Activated B cell treated with CpG ODN at 0.5 μM for 24 hours (primary cell): ENCODE measurements at places on chromosomes 4 and X.

DNA sequence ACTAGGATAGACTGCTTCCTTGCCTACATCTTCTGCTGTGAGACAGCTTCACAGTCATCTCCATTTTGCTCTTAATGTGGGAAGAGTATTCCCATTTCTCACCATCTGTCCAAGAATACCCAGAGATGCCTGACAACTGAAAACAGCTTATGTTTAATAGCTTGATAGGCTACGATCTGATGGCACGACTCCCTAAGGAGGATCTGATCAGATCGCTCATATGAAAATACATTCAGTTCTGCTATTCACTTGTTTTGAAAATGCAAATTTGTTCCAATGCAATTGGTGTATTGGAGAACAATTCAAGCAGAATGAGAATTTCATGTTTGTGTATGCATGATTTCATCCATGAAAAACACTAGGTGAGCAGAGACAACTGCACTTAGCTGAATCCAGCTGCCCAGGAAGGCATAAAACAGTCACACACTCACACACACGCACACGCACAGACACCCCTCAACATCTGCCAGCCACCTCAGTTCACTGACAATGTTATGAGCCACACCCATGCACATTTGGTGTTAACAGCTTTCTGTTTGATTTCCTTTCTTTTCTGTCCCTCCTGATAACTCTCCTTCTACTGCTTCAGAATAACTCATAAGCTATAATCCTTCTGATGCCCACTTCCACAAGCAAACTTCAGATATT is 29.6 kb downstream of the TRIML1 start:
- DNase-seq = no peak

GRCh38 chr4:173337463-173337862 is 3.3 kb upstream of the HMGB2 start:
- no peak for DNase-seq

DNA sequence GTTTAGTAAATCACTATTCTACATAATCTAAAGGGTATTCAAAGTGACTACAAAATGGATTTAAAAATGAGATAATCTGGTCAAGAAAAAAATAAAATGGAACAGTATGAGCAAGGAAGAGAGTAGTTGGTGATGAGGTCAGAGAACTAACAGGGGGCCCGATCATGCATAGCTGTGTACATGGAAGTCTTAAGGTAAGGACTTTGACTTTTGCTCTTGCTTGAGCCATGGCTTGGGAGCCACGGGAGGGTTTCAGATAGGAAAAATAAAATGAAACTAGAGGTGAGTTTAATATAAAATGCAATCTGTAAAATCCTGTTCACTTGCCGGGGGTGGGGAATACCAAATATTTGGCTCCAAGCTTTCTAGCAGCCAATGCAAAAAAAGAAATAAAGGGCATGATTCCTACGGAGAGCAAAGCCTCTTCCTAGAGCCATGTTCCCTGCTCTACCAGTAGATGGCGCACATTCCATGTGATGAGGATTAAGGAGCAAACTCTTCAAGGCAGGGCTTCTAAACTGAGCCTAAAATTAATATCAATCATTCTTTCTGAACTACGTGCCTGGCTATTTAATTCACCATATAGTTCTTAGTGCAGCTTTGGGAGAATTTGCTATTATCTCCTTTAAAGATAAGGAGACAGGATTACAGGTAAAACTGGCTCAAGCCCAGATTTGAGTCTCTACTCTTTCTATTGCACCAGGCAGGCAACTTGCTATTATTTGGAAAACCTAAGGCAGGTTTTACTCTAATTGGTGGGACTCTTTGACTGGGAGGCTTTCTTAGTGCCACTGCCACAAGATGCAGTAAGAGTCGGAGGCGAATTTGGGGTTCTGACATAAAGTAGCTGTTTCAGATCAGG is 6.8 kb upstream of the CLCN5 start:
- DNase-seq = no peak

DNA sequence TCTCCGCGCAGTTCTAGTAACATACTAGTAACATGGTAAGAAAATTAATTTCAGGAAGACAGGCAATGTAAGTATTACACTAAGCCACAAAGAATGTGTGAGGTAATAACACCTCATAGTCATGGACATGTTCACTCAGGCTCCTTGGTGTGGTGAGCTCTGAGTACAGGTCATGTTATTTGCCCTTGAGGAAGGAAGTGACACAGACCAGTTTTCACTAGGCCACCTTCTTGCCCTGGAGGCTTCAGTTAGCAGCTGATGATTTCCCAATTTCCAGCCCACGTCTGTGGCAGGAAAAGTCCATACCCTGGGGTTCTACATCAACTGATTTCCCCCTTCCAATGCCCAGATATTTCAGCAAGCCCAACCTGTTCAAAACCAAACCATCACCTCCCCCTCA is 6.7 kb downstream of the APOO start:
- DNase-seq = no peak

GRCh38 chr4:3414421-3415279 is 27.1 kb upstream of the HGFAC start:
- no peak for DNase-seq

GRCh38 chrX:41475591-41476241 is 28.6 kb downstream of the NYX start:
- no peak for DNase-seq

GRCh38 chrX:154349979-154350378 is 24.5 kb downstream of the FLNA start:
- DNase-seq = no peak

DNA sequence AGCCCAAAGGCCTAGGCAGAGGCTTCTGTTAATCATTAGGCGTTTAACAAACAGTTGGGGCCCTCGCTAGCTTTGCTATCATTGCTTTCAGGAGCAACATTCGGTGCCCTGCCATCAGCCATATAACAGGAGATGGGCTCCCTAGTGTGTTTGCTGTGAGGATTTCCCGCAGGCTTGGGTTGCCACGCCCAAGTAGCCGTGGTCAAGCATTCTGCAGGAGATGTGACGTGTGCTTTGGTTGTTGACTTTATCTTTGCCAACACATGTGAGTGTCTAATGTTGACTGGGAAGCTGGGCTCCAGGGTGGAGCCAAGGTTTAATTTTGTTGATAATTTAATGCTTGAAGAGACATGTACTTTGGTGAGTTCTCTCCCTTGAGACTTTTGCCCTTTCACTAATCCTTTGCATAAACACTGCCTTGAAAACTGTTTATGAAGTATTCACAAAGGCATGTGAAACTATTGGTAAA is 184.6 kb upstream of the KIT start:
- no peak for DNase-seq

DNA sequence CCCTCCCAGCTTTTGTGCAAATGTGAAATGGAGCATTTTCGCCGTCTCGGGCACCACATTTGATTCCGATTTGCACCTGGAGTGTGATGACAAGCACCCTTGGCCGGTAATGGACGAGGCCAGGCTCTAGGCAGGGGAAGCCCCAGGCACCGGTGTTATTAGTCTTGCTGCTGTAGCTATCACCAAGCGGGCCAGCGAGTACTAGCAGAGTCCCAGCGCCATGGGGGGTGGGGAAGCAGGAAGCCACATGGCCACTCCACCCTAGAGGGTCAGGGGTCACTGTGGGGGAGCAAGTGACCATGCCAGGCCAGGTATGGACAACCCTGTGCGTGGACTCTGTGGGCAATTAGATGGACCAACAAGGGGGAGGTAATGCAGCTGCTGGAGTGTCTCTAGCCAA is 88.8 kb downstream of the CPZ start:
- no peak for DNase-seq

DNA sequence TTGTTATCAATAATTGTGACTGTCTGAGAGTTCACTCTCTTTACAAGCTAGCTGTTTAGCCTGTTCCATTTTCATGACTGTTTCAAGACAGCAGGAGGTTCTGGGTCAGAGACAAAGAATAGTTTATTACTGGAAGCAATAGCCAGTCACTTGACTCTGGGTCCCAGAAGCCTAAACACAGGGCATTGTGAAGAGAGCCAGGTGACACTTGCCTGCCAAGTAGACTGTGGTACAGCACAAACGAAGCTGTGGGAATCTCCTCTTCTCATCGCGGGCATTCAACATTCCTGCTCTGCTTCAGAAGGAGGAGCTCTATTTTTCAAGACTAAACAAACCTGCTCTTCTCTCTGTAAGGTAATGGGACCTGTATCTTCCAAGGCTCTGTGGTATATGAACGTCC is 485.1 kb downstream of the TRIML1 start:
- no peak for DNase-seq

- DNase-seq = no peak
Observed at GRCh38 chr4:105130945-105131344, 15.7 kb upstream of the TET2 start.

DNA sequence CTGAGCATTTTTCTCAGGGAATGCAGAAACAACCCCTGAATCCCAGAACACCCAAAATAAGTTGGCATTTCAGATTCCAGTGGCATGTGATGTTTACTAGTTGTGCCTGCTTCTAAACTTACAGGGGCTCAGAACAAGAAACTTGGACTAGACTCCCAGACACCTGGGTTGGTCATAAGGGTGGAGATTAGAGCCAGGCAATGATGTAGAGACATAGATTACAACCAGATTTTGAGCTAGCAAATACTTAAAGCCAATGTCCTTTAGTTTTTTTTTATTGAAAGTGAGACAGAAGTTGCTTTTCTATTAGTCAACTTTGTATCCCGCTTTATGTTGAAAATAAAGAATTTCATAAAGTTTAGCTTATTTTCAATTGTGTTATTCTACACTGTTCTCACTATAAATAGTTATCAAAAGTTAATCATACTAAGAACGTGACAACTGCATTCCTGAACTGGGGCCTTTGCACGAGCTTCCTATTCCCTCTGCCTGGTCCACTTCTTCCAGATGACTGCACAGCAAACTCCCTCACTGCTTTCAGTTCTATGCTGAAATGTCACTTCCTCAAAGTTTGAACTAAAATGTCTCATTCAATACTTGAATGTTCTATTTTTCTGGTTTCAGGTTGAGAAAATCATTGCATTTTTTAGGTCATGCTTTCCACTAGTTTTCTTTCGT is 224.7 kb upstream of the PPP1R2C start:
- no peak for DNase-seq

DNA sequence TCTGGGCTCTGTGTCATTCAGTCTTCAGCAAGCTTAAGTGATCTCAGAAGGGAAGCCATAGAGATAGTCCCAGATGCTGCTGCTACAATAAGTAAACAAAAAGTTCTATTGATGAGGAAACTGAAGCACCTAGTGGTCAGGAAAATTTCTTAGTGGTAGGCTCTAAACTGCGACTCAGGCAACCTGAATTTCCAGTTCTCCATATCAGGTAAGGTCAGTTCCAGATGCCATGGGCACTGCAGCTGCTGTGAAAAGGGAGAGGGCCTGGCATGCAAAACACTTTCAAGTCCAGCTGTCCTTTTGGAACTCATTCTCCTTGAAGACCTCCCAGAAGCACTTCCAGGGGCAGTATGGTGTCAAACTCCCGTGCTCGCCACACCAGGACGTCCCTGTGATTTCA is 46.2 kb downstream of the REELD1 start:
- DNase-seq = no peak

DNA sequence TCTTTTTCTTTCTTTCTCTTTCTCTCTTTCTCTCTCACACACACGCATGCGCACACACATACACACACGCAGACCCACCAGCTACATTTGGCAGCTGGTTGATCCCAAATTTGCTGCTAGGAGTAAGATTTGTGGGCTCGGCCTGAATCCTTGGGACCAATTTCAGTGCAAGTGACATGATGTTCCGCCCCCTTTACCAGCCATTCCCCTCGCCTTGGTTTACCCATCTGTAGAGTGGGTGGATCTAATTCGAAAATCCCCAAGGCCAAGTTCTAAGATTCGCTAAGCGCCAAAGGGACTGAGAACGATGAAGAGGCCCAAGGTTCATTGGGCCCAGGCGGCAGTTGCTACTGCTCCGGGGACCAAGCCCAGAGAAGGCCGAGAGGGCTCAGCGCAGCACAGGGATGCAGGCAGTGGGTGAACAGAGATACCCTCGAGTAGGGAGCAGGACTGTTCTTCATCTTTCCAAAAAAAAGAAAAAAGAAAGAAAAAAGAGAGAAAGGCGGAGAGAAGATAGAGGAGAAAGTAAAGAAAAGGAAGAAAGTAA is 5.8 kb downstream of the NKX3-2 start:
- no peak for DNase-seq

DNA sequence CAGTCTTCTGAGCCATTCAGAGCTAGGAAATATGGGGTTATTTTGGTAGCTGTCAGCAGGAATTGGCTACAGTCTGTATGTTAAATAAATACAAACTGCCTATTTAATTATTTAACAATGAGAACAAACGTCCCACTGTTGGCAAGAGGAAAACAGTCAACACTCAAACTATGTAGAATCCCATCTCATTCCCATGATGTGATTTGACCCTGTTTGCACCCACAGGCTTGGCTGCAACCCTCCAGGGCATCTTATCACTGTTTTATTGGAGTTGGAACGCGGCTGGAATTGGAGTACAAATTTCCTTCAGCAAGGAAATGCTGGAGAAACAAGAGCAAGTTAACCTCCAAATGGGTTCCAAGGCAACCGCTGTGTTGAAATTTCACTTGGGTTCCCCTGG is 124.0 kb downstream of the KIT start:
- no peak for DNase-seq
